ENCODE measurements at places on chromosomes 4 and X.
A peak's percentile ranks its signal among the peaks of the same experiment; 100 is the strongest.

GRCh38 chrX:7214251-7214650, 66.3 kb upstream of the PUDP start:
- peak; percentile 1 for DNase-seq

DNA sequence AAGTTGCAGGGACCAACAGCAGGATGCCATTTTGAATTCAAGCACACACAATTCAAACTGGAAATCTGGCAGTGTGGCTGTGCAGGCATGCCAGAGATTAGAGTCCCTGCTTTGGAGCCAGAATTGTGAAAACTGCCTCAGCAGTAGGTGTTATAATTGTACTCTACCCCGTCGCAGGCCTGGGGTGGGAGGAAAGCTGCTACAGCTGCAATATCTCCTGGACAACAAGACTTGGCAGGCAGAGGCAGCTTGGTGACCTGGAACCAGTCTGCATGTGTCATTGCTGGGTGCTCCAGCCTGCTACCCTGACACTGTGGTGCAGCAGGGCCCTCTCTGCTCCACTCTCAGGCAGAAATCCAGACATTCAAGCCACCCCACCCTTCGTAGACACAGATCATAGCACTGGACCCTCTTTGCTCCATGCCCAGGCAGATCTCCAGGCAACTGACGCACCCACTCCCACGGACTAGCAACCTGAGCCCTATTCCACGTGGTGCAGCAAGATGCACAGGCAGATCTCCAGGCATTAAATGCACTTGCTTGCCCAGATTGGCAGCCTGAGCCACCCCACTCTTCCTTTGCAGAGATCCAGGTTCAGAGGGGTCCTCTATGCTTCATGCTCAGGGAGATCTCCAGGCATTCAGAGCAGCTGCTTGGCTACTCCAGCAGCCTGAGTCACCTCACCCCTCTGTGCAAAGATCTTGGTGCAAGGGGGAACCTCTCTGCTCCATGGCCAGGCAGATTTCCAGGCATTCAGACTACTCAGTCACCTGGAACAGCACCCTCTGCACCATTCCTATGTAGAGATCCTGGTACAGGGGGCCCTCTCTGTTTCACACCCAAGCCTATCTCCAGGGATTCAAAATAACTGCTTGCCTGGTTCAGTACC, 140.5 kb downstream of the LRBA start:
- DNase-seq: no peak

DNA sequence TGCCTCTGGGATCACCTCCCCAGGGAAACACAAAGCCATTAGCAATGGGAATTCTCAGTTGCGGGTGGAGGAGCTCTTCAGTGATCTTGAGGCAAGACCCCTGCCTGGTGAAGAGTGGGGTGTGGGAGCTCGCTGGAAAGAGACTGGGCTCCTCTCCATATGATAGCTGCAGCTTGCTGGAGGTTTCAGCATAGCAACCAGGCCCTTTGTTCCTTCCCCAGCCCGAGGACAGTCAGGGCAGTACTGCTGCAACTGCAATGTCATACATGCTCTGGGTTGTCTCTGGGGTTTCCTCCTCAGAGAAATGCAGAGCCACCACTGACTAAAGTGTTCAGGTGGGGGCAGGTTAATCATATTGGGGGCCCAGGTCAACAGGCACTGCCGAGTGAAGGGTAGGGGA, 81.3 kb downstream of the ARHGAP24 start:
- no peak for DNase-seq

- DNase-seq: peak; percentile 86
Measured at GRCh38 chrX:72201836-72202536, 20.4 kb downstream of the PIN4 start.

DNA sequence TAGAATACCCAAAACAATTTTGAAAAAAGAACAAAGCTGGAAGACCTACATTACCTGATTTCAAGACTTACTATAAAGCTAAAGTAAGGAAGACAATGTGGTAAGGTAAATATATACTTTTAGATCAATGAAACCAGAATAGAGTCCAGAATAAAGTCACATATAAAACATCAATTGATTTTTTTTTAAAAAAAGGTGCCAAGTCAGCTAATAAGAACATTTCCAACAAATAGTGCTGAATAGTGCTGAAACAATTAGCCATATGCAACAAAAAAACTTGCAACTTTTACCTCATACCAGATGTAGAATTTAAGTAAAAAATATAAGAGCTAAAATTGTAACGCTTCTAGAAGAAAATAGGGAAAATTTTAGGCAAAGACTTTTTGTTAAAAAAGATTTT, 73.0 kb upstream of the PDHA1 start:
- no peak for DNase-seq

DNA sequence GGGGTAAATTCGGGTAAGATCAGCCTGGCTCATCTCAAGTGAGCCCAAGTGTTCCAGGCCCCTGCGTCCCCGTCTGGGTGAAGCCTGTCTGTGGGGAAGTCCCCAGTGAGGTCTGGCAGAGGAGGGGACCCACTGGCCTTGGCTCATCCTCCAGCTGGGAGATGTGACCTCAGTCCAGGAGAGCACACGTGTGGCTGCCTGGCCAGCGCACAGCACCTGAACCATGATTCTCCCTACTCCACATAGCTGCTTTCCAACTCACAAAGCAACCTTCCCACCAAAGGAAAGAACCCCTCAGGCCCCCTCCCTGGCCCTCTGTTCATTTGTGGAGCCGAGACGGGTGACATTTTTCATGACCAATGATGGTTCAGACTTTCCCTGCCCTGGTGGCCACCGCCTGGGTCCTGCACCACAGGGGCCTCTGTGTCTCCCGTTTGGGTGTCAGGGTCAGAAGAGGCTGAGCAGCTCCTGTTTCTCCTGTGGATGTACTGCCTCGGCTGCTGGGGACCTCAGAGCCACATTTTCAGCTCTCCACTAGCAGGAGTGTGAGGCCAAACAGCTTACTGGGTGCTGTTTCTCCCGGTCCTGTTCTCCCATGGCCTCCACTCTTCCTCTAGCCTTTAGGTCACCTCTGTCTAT, 111.4 kb downstream of the CPZ start:
- no peak for DNase-seq

- no peak for DNase-seq
Measured at GRCh38 chr4:26192899-26193869, 127.6 kb upstream of the RBPJ start.

DNA sequence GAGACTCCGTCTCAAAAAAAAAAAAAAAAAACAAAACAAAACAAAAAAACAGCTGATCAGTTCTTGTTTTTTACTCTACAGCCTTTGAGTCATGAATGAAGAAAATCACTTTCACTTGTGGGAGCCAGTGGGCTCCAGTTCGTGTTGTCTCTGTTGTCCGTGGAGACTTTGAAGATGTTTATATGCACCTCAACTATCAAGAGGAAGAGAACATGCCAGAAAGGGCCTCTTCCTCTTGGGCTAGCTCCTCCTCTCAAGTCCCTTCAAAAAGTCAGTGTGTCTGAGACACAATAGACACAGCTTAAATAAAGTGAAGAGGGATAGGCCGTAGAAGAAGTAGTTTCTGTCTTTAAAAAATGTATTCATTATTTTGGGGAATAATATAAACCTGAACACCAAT, 182.7 kb downstream of the KDR start:
- no peak for DNase-seq

All from ELR (cell line).